NK-92 treated with Interleukin-12 subunit alpha and Interleukin-12 subunit beta, amount 100 ng/mL, for 24 hours (cell line): ENCODE measurements at places on chromosomes 12 and 14.

DNA sequence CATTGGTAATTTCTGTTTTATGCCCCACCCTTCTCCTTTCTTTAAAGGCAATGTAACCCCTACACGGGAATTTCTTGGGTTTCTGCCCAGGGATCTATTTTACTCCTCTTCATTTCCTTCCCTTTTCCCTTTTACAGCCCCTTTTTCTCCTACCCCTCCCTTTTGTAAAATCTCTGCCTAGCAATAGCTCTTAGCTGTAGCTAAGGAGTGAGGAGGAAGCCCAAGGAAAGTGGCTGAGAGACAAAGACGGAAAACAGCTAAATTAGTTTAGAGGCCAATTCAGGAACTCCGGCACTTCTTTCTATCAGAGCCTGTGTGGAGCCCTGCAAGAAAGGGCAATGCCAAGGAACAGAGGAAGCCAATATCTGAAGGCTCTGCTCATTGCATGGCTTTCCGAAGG is 40.3 kb downstream of the SOCS2 start:
- no peak for DNase-seq

DNA sequence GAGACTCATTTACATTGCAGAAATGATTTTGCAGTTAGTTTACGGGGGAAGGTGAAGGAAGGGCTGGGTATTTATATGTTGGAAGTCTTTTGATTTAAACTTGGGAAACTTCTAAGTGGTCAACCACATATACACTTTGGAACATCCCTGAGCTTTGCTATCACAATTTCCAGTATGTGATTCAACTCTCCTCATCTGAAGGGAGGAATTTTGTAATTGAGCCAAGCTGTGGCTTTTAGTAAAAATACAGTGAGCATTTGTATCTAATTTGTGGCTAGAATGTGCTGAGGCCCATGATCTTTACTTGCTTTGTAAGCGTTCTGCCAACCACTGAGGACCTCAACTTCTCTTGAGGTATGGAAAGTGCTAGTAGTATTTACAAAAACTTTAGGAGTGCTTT is 235.0 kb upstream of the PDZRN4 start:
- DNase-seq = no peak

DNA sequence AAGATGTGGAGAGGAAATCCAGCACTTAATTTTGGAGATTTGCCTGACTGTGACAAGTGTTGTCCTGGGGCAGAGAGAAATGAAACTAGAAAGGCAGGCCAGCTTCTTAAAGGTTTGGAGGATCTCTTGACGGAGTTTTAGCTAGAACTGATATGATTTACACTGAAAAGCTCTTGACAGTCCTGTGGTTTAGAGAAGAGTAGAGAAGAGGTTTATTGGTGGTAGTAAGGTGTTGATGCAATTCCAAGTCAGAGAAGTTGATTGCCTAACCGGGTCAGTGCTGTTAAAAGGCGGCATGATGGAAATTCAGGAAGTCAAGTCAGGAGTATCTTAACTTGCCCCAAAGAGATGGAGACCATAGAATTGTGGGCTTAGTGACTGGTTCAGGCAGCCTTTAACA is 89.0 kb upstream of the TRAF3 start:
- no peak for DNase-seq

DNA sequence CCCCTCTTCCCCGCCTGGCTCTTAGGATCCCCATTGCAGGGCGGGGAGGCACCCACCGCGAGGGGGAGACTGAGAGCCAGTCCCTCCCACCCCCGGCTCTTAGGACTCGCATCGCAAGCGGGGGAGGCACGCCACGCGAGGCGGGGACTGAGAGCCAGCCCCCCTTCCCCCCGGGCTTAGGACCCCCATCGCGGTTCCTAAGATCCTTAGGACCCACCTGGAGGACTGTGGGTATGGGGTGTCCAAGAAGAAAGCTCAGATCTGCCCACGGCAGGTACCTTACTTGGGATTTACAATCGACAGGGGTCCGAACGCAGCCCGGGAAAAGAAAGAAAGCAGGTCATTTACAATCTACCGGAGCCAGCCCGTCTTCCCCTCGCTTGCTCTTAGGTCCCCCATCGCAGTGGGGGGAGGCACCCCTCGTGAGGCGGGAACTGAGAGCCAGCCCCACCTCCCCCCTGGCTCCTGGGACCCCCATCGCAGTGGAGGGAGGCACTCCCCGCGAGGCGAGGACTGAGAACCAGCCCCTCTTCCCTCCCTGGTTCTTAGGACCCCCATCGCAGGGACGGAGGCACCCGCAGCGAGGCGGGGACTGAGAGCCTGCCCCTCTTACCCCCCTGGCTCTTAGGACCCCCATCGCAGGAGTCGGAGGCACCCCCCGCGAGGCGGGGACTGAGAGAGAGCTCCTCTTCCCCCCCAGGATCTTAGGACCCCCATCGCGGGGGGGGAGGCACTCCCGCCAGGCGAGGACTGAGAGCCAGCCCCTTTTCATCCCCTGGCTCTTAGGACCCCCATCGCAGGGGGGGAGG is 43.7 kb downstream of the DDX11 start:
- no peak for DNase-seq

- DNase-seq = no peak
Observed at GRCh38 chr12:11412731-11413130, 17.4 kb upstream of the PRB2 start.
